ENCODE measurements at places on chromosomes 6 and 20.

DNA sequence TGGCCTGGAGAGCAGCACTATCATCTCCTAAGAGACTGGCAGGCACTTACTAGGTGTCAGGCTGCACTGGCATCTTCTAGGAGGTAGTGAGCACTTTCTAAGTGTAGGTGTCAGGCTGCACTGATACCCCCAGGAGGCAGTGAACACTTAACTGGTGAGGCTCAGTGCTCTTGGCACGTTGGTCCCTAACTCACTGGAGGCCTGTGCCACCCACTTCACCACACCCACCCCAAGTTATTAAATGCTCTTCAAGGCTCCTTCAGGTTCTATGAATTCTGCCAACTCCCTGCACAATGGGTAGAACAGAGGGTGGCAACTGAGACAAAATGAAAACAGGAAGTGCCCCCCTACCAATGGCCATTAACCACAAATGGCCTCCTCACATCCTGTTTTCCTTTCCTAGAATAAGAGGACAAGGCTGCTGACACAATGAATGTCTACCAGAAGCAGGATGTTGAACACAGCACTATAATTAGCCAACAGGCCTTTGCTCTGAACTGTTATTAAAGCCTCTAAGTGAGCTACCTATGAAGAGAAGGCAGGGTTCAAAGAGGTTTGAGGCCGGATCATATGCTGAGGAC is 29.4 kb downstream of the NCOA5 start:
- DNase-seq = no peak

DNA sequence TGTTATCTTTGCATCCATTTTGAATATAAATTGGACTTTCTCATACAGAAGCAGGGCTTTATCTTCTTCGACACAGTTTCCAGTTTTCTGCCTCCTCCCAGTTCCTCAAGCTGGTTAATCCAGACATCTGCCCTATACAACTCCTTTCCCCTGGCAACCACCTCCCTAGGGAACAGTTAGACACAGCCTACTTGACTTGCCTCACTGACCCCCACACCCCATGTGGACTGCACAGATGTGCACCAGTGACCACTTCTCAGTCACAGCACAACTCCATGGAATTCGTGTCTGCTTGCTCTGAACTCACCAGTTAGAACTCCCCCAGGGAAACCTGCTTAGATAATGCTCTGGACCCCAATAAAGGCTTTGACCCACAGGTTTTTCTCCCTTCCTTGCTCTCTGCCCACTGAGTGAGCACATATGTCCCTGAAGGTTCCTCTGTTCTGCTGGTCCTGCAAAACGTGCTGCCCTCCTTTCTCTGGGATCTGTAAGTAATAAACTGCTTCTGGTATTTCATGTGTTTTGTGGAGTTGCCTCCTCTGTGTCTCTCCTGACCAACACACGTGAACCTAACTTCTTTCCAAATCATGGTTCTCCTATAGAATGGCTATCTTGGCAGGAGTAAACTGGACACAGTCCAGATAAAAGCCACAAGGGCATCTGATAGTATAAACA is 351.2 kb downstream of the CD83 start:
- no peak for DNase-seq

DNA sequence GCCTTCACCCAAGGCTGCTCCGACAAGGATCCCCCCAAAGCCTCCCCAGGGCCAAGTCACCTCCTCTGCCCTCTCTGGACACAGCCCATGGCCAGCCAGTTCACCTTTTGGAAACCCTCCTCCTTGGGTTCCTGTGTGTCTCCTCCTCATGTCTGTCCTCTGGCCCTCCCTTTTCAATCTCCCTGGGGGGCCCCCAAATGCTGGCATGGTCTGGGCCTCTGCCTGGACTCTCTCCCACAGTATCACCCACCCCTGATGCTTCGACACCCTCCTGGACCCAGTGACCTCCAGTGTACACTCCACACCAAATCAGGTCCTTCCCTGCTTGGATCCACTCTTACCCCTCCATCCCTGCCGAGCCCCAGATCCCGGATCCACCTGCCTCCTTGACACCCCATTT is 46.7 kb upstream of the NNAT start:
- DNase-seq = peak; percentile 16

GRCh38 chr6:108091288-108091687 is 16.7 kb upstream of the OSTM1 start:
- DNase-seq = no peak

DNA sequence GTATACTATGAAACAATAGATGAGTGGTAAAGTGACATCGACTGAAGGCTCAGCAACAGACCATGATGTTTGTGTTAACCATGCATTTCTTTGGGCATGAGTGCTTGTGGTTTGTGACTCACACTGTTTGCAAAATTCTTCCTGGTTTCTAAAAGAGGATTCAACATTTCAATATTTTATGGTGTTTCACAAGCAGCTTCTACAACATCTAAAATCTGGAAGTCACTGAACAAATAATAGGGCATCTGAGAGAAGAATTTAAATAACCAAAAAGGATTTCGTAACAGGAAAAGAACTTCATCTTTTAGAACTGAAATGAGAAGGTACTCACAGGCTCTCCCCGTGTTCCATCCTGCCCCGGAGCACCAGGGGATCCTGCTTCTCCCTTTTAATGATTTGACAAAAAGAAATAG is 146.2 kb downstream of the COL21A1 start:
- DNase-seq = no peak

- peak; percentile 70 for DNase-seq
Observed at GRCh38 chr20:23151885-23152284, 65.8 kb upstream of the CD93 start.

GRCh38 chr20:55097621-55098020 is 622.2 kb downstream of the DOK5 start:
- no peak for DNase-seq

DNA sequence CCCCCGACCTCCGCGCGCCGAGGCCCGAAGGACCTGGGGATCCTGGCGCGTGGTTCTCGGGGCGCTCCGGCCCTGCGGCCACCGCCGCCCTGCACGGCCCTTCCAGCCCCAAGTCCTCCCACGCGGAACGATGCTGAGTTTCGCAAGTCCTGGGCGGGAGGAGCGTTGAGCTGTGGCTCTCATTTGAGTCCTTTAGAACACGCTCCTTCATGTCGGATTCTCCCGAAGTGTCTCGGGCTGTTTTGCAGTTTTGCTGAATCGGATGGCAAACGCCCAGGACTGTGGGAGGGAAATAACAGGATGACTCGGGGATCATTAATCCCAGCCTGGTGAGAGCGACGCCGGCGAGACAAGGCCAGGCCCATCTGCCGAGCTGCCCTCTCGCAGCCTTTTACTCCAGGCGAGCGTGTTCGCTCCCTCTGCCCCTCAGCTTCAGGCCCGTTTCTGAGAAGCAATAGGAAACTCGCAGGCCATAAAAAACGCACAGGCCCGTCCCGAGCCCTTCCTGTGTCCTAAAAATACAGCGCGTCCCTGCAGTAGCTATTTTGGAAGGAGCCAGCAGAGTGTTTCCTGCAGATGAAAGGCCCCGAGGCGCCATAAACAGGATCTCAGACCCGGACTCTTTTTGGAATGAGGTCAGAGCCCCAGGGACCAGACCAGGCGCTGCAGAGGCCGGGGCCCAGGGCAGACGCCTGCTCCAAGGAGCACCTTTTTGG is 153.5 kb downstream of the DLL1 start:
- peak; percentile 64 for DNase-seq

- no peak for DNase-seq
Observed at GRCh38 chr20:10985536-10985935, 311.7 kb upstream of the JAG1 start.

GRCh38 chr6:64902596-64902995 is 804.4 kb downstream of the EYS start:
- no peak for DNase-seq

- DNase-seq = no peak
Observed at GRCh38 chr6:157592541-157592940, 211.6 kb downstream of the ZDHHC14 start.

DNA sequence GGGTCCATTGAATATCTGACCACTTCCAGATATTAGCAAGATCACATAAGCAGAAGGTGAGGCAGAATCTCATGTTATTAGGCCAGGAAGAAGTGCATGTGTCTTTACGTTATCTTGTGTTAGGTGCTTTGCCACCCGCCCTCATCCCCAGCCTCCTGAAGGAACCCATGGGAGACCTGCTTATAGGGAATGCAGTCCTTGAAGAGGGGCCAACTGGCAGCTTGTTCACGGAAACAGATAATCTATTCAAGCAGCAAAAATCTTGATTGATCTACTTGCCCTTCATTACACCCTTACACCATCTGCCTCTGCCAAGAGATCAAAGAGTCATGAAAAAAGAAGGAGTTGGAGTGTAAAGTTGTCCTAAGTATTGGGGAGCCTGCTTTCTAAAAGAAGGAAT is 576.4 kb downstream of the HTR1B start:
- no peak for DNase-seq

DNA sequence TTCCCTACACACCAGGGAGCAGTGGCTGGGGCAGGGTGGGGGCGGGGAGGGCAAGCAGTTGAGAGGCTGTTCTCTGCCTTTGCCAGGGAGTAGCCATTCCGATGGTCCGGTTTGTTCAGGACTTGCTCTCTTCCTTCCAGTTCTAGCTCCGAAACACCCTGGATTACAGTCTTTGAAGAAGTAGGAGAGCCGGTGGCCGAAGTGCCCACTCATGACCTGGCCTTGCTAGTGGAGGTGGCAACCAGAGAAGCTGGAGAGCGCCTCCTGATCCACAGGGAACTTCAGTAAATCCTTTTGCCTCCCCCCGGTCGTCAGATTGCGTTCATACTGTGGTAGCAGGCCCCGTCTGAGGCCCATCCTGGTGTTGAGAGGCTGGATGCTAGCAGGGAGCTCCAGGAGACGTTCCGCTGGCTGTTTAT is 92.8 kb downstream of the ARID1B start:
- no peak for DNase-seq

DNA sequence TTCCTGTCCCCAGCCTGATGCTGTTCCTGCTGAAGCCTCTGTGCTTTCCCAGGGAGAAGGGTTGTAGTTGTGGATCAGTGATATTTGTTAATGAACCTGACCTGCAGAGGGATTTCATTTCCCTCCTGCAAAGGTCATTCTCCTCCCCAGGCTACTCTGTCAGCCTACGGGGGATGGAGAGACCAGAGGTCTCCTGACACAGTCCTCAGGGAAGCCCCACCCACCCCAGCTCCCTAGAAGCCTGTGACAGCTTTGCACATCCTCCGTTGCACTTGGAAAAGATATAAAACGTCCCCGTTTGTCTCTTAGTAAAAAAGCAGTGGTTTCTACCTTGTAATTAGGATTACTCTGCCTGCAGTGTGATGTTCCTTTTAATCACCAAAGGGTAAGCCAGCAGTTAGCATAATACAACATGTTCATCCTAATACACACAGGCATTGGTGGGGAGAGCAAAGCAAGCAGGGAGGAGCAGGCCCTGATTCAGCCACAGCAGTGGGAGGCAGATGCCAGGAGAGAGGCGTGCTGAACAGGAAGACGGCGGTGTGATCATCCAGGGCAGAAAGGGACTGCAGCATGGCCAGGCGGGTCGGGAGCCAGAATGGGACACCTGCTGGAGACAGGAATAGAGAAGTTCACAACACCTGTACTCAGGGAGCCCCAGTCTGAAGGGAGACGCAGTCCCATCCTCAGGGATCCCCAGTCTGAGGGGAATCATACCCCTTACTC is 293.5 kb downstream of the LRFN2 start:
- no peak for DNase-seq

- DNase-seq = no peak
Observed at GRCh38 chr6:129340983-129341382, 369.0 kb downstream of the ARHGAP18 start.

DNA sequence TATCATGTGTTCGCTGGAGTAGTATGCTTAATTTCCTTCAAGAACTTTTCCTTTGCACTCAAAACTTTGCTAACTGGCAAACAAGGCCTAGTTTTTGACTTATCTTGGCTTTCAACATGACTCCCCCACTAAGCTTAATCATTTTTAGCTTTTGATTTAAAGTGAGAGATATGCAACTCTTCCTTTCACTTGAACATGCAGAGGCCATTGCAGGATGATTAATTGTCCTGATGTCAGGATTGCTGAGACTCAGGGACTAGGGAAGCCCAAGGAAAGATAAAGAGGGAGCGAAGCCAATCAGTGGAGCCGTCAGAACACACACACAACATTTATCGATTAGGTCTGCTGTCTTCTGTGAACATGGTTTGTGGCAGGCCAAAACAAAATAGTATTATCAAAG is 491.4 kb downstream of the CBLN4 start:
- no peak for DNase-seq

DNA sequence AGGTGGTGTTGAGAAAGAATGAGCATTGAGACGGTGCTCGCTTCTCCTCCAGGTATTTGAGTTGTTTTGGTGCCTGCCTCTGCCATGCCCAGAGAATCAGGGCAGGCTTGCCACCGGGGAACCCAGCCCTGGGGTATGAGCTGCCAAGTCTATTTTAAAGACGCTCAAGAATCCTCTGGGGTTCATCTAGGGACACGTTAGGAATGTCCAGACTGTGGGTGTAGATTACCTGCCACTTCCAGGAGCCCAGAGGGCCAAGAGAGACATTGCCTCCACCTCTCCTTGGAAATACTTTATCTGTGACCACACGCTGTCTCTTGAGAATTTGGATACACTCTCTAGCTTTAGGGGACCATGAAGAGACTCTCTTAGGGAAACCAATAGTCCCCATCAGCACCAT is 28.3 kb downstream of the SAYSD1 start:
- no peak for DNase-seq

DNA sequence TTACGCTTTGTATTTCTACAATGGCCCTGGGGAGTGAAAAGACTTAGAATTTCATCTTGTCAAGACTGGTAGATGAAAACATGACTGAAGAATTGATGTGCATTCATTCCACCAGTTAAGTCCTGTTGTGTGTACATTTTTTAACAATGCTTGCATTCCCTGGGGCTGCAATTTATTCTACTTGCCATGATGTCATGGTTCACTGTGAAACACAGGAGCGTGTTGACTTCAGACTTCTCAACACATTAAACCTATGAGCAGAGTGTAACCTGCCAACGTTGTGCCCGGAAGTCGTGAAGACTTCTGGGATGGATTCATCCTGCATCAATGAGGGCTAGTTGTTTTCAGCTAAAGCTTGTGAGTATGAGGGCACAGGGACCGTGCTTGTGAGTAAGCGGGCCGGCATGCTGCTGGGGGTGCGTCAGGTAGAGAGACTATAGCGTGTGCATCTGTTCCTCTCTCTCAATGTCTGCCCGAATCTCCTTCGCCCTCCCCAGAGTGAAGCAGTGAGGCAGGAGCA is 26.3 kb upstream of the RIMS4 start:
- DNase-seq = no peak

GRCh38 chr6:168648240-168649125 is 207.5 kb downstream of the SMOC2 start:
- DNase-seq = no peak

GRCh38 chr20:56689852-56690485 is 60.9 kb downstream of the TFAP2C start:
- DNase-seq = no peak

DNA sequence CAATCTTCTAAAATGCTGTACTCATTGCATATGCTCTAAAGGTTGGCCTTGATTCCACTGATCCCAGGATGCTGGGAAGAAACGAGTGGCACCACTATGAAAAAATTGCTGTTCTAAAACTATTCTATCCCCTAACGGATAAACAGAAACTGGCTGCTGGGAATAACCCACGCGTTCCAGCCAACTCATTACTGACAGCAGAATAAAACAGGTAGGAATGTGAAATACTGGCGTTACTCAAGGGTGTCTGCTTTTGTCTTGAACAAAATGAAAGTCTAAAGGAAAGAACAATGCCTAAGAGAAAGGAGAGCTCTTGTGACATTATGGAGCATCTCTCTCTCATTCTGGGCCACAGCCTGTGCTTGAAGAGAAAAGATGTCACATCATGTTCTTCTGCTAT is 26.1 kb downstream of the GPR63 start:
- no peak for DNase-seq

GRCh38 chr6:30378290-30378937 is 33.5 kb downstream of the RPP21 start:
- no peak for DNase-seq

Measured in ascending aorta (tissue), 2 donors.